Stimulated activated effector memory CD8-positive, alpha-beta T cell treated with anti-CD3 and anti-CD28 coated beads, Interleukin-12 subunit alpha, Interleukin-12 subunit beta, amount 100 ng/mL, for 72 hours (primary cell): ENCODE measurements at places on chromosomes 13 and 19.
A peak's percentile ranks its signal among the peaks of the same experiment; 100 is the strongest.

- DNase-seq = no peak
These were observed 2.2 kb downstream of the ABCC4 start for GRCh38 chr13:95298971-95299621.

DNA sequence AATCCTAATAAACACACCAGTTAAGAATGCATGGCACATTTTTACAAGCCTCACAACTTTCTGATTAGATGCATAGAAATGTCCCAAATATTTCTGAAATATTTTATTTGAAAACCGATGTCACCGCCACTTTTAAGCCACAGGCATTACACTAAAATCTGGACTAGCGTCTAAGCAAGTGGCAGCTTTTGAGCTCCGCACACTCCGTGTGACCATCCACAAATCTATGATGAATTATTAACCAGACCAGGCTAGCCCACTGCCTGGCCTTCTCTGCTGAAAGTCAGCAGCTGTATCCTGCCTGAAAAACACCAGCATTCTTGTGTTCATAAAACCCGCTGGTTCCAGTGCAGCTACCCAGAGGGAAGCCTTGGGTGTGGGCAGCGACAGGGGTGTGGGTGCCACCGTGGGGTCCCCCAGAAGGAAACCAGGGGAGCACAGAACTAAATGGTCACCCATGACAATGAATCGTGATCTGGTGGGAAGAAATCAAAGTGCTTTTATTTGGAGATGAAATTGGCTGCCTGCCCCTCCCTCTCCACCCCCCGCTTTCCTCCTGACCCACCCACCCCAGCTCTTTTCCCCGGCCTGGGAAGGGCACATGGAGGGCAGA lies 13.8 kb downstream of the RASA3 start:
- DNase-seq = no peak

- DNase-seq = peak; percentile 94
These were observed at the start of the genes RPL18 and SPHK2 for GRCh38 chr19:48618916-48619691. Gene RPL18 (minus strand): TSS chr19:48619178. CDS start chr19:48619143, 35 bp downstream. Gene SPHK2 (plus strand): TSS chr19:48619506. CDS start chr19:48620515, 1,009 bp downstream.

DNA sequence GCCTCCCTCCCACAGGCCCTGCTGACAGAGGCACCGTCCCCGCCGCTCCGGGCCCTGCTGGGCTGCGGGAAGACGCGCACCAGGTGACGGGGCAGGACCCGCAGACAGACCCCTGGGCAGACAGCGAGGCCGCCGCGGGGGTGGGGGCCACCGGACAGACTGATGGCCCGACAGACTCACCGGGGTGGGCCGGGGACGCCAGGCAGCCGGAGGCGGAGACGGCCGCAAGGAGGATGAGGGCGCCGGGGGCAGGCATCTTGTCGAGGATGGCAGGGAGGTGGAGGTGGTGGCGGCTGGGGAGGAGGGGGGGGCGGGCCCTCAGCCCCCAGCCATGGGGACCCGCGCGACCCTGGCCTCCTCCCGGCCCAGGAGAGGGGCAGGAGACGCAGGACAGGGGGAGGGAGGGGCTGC lies 309 bp downstream of the LMTK3 start:
- no peak for DNase-seq

DNA sequence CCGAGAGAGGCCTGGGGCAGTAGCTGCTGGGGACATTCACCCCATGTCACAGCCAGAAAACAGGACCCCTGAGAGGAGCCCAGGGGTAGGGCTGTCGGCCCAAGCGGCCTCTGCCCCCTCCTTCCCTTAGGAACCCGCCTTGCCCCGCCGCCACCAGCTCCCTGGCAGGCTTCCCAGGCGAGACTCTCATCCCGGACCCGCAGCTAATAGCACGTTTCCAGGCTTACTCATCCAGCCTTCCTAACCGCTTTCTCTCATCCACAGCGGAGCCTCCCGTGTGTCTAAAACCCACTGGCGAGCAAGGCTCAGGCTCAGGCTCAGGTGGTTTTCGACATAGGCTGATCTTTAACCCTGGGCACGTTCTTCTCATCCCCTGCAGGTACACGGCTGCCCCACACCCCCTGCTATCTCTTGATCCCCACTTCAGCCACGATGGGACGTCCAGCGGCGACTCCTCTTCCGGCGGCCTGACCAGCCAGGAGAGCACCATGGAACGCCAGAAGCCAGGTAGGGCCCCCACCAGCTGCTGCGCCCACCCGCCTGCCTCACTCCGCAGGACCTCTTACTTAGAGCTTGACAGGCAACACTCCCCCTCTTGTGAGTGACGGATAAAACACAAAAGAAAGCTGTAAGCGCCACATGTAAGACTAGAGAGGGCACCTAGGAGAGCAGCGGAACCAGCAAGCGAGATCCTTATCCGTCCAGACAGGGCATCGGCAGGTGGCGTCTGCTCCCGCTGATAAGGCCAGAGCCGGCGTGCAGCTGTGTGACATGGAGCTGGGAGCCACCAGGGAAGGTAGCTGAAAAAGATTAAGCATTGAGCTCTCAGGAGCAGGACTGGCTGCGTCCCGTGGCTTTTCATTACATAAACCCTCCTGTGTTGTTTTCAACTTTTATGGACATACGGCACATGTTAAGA lies 71.3 kb downstream of the DPF1 start:
- DNase-seq = no peak

DNA sequence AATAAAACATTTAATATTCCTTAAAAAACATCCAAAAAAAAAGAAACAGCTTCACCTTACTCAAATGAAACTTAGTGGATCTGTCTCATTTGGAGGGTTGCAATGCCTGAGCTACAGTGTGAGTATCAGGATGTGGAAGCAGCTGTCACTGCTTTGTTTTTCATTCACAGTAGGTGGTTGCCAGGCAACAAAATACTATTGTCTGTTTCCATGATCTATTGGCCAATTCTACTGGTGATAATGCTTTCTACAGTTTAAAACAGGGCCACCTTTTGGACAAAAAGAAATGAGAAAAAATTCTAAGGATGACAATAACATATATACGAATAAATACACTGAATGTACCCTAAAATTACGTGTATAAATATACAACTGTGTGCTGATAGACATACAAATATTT lies 3.0 kb downstream of the ENOX1 start:
- no peak for DNase-seq

- no peak for DNase-seq
These were observed 1.2 kb upstream of the GRIK5 start for GRCh38 chr19:42071247-42071646.

GRCh38 chr19:16797876-16798275 lies 31.3 kb upstream of the SIN3B start:
- no peak for DNase-seq

- no peak for DNase-seq
These were observed 74.4 kb downstream of the FGF9 start for GRCh38 chr13:21745307-21745706.

DNA sequence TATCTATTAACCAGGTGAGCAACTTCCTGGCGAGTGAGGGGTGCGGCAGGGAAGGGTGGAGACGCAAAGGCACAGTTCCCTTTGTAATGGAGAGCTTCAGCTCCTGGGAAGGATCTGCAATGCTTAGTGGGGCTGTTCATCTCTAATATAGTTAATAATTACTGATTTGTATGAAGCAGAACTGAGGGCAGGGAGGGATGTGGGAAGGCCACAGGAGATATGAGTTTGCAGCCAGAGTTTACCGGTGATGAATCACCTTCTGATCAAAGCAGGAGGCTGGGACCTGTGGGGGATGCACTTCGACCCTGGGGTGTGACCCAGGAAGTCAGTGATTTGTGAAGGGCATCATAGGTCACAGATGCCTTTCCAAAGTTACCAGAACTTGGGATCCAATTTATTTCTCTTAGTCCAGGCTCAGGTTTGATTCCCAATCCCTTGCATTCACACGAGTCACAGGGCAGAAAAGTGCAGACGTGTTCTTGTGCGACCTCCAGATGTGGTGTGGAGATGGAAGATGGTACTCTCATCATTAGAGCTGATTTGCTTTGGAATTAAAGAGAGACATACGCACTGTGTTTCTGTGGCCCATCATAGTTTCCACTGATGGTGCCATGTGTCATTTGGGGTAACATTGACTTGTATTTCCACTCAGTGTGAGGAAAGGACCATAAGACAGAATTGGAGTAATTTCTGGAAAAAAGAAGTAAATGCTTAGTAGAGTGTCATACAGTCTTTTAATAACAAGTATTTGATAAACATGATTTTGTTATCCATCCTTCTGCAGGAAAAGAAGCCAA lies 55.0 kb downstream of the LRCH1 start:
- no peak for DNase-seq

DNA sequence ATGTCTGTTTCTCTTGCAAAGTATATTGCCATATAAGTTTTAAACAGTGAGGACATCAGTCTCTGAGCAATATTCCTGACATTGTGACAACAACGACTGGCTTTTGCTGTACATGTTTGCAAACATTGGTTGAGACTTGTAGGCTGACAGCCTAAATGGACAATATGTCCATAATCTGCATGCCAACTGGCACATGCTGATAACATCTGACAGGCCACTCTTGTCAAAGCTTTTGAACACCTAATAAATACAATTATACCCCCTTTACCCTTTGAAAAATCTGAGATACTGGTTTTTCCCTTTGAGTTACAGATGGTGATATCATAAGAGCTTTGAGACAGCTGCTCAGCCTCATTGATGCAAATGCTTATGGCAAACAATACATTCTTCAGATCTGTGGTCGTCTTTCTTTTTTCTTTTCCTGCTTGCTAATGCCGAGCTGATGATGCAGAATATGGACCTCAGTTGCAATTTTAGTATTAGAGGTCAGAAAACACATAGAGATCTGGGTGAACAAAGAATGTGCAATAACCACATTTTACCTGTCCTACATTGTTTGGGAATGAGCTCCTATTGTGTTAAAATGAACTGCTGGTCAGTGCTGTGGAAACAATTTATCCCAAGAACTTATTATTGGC lies 114.9 kb downstream of the RFC3 start:
- no peak for DNase-seq

GRCh38 chr19:35362261-35363000 lies 4.2 kb downstream of the FFAR3 start:
- DNase-seq = no peak

- DNase-seq = no peak
These were observed 2.3 kb upstream of the ILF3 start for GRCh38 chr19:10651851-10652250.

GRCh38 chr19:15679089-15679488 lies 6.2 kb downstream of the CYP4F12 start:
- DNase-seq = no peak

GRCh38 chr13:30045916-30046704 lies 195.7 kb upstream of the UBL3 start:
- DNase-seq = no peak

- no peak for DNase-seq
These were observed 336.3 kb downstream of the HS6ST3 start for GRCh38 chr13:96426167-96426566.

DNA sequence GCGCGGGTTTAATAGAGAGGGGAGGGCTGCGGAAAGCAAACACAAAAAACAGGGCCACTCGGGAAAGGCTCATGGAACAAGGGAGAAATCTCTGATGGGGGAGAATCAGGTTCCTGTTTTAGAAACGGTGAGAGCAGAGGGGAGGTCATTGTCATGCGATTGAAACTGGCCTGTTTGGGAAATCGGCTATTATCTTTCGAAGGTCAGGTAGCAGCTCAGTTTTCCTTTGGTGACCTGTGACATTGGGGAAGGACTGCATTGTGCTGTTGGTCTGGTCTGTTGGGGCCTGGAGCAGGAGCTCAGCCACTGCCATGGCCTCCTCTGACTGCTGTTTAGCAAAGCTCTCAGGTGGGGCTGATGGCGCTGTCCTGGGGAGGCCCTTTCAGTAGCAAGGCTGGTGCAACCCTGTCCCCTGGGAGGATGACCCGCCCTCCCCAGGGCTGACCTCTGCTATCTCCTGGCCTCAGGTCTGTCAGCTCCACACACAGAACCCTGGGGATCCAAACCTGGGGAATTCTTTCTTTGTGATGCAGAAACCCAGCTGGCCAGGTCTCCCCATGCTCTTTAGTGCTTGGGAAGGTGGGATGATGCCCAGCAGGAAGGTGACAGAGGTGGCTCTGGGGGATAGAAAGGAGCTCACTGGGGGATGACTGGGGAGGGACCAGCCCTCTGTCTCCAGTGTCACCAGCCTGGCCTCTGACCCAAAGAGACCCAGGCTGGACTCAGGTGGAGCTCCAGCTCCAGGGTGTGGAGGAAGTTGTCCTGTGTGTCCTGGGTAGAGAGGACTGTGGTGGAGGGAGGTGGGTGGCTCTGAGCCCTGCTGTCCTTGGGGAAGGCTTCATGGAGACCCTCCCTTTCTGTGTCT lies 21.2 kb upstream of the CD177 start:
- DNase-seq = no peak

GRCh38 chr19:49271080-49271753 lies 53.8 kb downstream of the SLC6A16 start:
- no peak for DNase-seq

DNA sequence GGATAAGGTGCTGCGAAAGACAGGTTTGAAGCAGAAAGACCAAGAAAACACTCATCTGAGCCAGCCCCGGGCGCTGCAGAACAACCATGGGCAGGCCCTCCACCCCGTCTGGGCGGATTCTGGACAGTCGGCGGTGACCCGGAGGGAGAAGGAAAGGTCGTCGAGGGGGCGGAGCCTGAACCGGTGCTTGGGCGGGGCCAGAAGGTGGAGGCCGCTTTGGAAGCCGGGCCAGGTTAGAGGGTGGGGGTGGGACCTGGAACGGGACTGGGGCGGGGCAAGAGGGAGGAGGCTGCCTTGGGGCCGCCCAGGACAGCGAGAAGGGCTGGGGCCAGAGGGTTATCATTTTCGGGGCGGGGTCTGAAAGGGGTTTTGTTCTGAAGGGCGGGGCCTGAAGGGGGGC lies 5.0 kb upstream of the ZNF765 start:
- DNase-seq = no peak

GRCh38 chr19:15936950-15937349 lies 2.6 kb upstream of the CYP4F11 start:
- no peak for DNase-seq

GRCh38 chr13:40540328-40541044 lies 126.0 kb downstream of the FOXO1 start:
- no peak for DNase-seq

DNA sequence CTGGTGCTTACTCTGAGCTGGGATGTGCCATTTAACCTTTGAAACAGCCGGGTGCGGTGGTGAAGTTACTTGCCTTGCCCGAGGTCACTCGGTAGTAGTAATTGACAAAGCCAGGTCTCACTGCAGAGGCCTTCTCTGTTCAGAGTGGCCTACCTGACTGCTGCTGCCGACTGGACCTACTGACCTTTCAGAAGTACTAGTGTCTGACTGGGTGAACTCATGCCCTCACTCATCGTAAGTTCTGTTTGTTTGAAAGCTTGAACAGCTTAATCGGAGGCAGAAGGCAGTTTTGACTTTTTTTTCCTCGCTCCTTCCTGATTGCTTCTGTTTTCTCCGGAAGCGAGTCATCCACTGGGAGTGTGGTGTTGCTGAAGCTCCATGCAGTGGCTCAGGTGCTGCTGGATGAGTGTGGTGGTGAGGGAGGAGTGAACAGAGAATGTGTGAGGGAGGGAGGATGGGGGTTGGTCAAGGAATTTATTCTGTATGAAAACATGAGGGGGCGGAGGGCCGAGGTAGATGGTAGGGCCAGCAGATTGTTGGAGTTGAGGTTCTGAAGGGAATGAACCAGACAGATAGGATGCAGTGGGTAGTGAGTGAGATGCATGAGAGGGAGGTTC lies 2.7 kb downstream of the SPINT2 start:
- no peak for DNase-seq

DNA sequence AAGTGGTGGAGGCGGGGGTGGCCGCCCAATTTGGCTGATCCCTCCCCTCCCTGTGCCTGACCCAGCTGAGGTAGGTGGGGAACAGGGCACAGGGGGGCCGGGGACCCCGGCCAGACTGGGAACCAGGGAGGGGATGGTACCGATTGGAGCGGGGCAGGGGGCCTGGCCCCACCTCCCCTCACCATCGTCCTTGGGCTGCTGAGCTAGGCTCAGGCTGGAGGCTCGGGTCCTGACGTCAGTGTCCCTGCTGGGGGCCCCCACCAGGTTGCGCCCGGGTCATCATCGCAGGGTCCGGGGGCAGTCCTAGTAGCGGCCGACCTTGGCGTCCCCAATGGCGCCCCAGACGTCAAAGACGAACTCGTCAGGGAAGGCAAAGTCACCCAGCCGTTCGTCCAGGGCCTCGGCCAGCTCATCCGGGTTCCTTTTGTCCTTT lies 3.0 kb upstream of the PTGER1 start:
- no peak for DNase-seq
